Omental fat pad (tissue), 4 donors: ENCODE measurements at places on chromosomes 2 and 18. TPM values are rescaled to one million over a fixed set of nuclear protein-coding genes. Genes with fewer than 3 reads are reported as not detected.

DNA sequence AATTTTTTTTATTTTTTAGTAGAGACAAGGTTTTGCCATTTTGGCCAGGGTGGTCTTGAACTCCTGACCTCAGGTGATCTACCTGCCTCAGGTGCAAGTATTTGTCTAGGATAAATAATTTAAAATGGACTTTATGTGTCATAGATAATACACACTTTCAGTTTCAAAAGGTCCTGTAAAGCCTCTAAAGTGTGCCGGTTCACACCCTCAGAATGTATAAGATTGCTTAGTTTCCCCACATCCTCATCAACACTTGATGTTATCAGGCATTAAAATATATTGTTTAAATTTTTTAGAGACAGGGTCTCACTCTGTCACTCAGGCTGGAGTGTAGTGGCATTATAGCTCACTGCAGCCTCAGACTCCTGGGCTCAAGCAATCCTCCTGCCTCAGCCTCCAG, 170.5 kb downstream of the ANKRD44 start:
- DNase-seq, result no peak

Gene FLACC1
- total RNA-seq, result 2.1 TPM

DNA sequence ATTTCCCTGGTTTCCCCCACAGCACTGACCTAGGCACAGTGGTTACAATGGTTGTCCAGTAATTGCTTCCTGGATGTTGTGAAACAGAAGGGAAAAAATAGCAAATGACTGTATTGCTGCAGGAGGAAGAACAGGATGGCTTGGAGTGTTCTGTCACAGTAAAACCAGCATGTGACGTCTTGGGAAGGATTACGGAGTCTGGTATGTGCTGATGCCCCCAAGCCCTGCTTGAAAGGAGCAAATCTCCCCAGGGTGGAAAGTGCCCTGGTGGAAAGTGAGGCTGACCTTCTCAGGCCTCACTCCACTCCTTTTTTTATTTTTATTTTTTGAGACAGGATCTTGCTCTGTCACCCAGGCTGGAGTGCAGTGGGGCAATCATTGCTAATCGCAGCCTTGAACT, 7.8 kb downstream of the RAB11FIP5 start:
- no peak for DNase-seq

Gene PRKAG3
- not detected for total RNA-seq

Gene SERPINB3
- total RNA-seq, result not detected

Gene OSR1
- total RNA-seq, result 39.9 TPM

DNA sequence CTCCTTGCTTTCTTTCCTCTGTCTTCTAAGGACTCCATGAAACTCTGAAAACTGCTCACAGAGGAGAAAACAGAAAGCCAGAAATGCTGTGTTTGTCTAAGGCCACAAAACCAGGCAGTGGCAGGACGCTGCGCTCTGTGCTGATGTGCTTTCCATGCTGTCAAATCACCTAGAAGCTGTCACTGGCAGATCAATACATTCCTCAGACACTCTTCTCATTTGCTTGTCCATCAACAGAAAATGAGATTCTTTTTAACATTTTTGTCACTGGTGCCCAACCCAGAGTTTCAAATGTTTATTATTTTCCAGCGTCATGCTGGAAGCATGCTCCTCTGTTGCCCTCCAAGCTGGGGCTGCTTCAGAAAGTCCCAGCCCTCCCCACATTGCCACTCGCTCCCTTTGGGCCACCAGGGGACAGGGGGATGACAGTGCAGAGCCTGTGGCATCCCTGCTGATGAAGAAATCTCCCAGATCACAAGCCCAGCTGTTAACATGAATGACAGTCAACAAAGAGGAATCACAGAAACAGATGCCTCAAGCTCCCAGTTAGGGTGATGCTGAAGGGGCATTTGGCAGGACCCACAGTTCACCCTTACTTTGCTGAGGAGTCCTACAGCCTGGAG, 117.5 kb upstream of the MEIS1 start:
- no peak for DNase-seq

DNA sequence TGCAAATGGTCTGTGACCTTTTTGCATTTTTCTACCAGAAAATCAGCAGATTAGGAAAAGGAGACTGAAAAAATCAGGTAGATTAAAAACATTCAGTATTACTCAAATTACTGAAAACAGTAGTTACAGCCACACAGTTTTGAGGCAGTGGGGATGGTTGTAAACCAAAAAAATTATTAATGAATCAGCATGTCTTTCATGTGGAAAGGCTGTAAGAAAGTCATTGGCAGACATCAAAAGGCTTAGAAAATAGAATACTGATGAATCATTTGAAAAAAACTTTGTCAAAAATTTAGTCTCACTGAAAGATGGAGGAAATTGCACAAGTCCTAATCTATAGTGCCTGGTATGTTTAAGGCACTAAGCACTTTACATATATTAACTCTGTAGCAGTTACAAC, 133.9 kb upstream of the GCFC2 start:
- no peak for DNase-seq

- DNase-seq, result no peak
Measured at GRCh38 chr2:129135017-129135416, 816.3 kb upstream of the HS6ST1 start.

- no peak for DNase-seq
Measured at GRCh38 chr2:18544171-18544570, 16.3 kb downstream of the RDH14 start.

DNA sequence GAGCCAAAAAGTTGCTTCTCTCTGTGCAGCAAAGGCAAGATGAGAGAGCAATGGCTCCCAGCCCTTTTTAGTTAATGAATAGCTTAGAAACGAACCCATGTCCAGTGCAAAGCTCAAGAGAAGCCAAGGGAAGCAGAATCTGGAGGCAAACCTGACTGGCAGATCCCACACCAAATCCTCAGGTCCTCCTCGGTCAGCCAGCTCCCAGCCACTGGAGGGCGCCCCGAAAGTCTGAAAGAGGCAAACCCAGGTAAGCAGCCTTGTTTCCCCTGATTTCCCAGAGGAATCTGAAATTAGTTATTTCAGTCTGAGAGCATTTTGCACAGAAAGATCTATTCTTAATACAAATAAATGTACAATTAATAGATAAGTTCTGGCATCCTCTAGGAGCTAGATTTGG, 71.3 kb upstream of the PID1 start:
- no peak for DNase-seq

GRCh38 chr2:224063298-224063648, 24.2 kb upstream of the SERPINE2 start:
- no peak for DNase-seq

Gene GPR45
- total RNA-seq, result not detected

- DNase-seq, result no peak
Measured at GRCh38 chr2:120896901-120897300, 161.2 kb downstream of the GLI2 start.

DNA sequence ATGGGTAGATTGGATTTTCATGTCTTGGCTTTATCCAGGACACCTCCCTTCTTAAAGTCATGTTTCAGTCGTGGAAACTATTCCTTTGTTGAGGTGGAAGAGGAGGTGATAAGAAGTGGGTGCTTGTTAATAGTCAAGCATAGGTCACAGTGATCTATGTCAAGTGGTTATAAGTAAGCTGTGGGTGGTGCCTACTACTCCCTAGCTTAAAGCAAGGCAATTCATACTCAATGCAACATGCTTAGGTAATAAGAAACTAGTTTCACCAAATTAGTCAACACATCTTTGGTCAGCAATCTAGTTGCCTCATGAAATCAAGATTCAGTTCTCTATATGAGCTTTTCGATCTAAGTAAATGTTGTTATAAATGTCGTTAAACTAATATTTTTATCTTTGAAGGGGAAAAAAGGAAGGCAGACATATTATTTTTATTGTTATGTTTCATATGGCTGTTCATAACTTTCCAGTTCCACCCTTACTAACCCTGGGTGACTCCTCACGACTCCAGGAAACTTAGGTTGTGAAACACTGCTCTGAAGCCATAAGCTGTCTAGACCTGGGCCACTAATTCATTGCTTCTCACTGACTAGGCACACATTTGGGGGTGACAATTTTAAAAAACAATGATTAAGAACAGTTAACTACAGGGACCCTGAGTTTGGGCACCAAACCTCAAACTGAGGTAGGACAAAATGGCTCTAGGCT, 5.8 kb upstream of the ABCB11 start:
- DNase-seq, result no peak

DNA sequence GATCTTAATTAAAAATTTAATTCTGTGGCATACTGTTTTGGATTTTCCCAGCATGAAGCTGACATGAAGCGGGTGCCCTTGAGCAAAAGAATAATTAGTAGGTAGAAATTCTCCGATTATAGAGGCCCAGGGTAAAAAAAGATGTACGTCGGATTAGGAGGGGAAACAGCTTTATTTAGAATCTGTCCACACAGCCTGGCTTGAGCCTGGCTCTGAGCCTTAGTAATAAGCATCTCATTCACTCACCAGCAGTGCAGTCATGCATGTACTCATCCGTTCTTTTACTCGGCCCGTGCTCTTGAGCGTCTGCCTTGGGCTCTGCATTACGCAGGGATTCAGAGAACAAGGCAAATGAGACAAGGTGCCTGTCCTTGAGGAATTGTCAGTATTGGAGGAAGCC, 219.3 kb downstream of the AGAP1 start:
- DNase-seq, result no peak

DNA sequence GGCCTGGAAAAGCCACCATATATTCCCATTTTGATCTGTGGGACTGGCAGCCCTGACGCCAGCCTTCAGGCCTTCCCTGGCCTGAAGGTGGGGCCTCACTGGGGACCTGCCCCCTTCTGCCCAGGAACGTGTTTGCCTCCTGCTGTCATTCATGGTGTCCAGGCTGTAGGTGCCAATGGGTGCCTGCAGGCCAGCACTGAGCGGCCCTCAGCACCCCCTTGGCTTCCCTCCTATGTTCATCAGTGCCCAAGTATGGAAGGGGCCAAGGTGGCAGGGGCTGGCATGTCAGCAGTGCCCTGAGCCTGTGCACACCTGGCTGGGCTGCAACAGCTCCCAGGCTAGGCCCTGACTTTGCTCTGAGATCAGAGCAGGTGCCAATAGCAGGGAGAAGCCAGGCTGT, 800.3 kb upstream of the RAB6C start:
- no peak for DNase-seq

Gene SULT1C2
- 0.28 TPM for total RNA-seq

DNA sequence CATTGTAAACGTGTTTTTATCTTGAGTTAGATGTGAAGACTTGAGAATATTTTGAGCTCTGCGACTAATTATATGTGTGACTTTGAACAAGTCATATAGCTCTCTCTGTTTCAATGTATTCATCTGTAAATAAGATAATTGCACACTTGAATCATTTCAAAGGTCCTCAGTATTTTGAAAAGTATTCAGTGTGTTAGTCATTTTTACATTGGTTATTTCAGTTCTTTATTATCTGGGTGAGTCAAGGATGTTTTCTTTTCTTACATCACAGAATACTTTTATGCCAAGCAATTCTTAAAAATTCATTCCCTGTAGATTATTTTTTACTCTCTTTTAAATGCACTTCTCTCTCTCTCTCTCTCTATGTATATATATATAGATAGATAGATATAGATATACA, 1098.0 kb upstream of the ZEB2 start:
- DNase-seq, result no peak

Gene SIX3
- total RNA-seq, result not detected

GRCh38 chr18:22952525-22952924, 19.4 kb downstream of the RBBP8 start:
- no peak for DNase-seq

- no peak for DNase-seq
Measured at GRCh38 chr2:39431592-39432316, 5.3 kb downstream of the MAP4K3 start.

DNA sequence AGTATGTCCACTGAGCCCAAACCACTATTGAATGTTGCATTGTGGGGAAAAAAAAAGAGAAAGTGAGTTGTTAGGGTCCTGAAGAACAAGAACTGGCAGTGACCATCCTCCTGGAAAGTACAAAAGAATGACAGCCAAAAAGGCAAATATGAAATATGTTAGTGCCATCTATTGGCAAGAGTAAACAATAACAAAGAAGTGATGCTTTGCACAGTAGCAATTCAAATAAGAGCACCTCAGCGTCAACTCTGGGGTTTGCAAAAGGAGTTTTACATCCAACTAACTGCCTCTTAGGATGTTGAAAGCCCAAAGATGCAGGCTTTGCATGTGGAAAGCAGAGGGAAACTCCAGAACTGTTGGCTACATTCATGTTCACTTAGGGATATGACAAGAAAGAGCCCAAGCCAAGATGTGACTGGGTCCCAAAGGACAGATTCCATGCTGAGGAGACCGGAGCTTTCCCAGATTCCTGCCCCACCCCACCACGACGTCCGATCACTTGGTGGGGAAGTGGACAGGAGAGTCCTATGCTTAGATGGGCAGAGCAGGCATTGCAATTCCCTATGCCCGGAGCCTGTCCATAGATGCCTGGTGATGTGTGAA, 15.6 kb downstream of the TRABD2A start:
- no peak for DNase-seq

DNA sequence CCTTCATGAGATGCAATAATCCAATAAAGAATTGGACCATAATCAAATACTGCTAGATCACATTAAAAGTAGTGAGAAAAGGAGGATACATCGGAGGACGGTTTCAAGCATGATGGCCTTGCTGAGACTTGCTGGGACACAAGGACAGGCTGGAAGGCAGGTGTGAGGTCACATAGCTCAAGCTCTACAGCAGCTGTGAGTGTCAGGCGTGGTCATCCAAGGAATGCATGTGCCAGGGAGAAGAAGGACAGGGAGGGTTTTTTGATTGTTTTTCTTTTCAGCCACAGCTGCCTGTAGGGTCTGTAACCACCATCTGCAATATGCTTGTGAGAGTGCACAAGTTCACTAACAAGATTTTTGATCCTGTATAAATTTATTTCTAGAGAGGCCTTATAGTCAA, 57.6 kb downstream of the BMP10 start:
- DNase-seq, result no peak

GRCh38 chr2:108314586-108315296, 26.0 kb downstream of the SULT1C2 start:
- DNase-seq, result no peak

GRCh38 chr2:11661891-11662435, 8.0 kb downstream of the NTSR2 start:
- no peak for DNase-seq

DNA sequence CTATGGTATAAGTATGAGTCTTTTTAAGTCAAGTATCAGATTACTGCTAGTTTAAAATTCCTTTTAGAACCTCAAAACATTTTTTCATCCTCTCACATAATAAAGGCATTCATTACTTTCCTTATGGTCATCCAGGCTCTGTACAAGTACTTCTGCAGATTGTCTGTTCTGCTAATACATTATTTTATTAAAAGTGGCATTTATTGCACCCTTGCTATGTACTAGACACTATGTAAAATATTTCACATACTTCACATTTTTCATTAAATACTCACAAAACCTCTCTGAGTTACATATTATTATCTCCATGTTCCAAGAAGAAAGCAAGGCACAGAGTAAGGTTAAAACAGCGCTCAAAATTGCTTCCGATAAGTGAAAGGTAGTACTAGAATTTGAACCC, 84.1 kb downstream of the RAPH1 start:
- no peak for DNase-seq

DNA sequence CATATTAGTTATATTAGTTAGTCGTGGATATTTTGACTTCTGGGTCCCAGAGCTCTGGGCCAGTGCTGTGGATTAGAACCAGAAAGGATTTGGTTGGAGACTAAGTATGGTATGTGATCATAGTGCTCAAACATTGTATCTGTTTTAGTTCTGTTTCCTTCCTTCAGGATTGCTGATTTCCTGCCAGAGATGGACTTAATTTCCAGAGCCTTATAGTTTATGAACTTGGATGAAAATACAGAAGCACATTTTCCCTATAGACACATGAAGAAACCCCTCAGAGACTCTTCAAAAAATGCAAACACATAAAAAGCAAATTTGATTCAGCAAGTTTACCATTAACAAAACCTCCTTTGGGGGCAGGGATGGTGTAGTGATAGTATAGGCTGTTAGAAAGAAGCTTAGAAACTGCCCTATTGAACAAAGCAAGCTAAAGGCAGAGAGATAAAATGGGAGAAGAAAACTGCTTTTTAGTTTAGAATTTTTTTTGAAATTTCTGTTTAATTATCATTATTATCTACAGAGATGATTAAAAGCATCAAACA, 88.7 kb upstream of the EFEMP1 start:
- no peak for DNase-seq
